ENCODE measurements at places on chromosomes 11 and 22.

DNA sequence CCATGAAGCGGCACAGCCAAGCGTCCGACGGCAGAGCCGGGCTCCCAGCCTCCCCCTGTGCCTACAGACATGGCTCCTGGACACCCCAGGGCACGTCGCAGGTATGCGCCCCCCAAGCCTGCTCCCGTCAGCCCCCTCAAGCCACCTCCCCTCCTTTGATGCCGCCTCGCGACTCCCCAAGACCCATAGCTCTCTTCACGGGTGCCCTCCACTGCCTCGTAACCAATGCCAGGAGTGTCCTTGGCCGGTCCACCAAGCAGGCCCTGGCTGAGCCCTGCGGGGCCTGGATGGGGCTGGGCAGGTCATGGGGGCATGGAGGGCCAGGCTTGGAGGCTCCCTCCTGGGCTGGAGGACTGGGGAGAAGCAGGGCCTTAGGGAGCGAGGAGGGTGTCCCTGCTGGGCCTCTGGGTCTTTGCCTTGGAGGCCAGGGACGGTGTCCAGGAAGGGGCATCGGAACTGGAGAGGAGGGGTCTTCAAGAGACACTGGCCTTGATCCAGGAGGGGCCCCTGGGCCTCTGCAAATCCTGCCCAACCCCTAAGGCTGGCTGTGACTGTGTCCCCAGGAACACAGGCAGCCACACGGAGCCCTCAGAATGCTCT, 9.2 kb downstream of the ANO9 start:
- no peak for DNase-seq

GRCh38 chr11:47161134-47161854, 15.4 kb downstream of the ARFGAP2 start:
- DNase-seq: no peak

DNA sequence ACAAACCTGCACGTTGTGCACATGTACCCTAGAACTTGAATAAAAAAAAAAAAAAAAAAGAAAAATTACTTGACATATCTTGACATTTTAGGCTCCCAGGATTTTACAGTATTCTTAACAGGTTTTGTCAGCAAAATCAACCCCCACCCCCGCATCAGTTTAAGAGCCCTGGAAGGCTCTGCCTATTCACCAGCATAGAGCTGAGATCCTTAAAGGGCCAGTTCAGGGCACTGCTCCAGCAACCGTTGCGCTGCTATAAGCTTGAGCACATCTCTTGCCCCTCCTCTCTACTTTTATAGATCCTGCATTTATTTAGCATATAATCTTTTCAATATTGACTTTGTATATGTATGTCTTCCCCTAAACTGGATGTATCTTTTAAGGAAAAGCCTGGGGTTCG, 697 bp upstream of the PAFAH1B2 start:
- DNase-seq: no peak

DNA sequence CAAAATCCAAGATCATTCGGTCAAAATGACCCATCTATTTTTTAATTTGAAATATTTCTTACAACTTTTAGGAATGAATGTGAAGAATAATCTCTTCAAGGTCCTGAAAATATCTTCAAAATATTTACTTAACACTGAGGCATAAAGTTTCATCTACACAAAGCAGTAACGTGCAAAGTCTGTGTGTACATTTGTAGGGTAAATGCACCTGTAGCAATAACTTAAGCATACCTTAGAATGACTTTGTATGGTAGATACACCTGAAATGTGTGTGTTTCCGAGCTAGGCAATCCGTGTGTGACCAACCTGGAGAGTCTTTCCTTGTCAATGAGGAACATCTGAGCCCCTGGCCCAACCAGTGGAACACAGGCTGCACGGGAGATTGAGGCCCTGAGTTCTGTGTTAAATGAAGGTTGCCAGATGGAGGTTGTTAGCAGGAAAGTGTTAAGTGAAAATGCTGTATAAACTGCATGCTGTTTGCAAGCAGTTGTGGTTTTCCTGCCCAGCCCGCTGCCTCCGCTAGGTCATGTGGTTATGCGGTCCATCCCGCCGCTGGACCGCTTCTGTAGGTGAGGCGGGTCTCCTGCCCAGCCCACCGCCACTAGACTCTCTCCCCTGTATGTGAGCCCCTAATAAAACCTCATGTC, 7.6 kb upstream of the CTR9 start:
- DNase-seq: no peak

GRCh38 chr11:34238533-34238932, 119.3 kb downstream of the ABTB2 start:
- no peak for DNase-seq

DNA sequence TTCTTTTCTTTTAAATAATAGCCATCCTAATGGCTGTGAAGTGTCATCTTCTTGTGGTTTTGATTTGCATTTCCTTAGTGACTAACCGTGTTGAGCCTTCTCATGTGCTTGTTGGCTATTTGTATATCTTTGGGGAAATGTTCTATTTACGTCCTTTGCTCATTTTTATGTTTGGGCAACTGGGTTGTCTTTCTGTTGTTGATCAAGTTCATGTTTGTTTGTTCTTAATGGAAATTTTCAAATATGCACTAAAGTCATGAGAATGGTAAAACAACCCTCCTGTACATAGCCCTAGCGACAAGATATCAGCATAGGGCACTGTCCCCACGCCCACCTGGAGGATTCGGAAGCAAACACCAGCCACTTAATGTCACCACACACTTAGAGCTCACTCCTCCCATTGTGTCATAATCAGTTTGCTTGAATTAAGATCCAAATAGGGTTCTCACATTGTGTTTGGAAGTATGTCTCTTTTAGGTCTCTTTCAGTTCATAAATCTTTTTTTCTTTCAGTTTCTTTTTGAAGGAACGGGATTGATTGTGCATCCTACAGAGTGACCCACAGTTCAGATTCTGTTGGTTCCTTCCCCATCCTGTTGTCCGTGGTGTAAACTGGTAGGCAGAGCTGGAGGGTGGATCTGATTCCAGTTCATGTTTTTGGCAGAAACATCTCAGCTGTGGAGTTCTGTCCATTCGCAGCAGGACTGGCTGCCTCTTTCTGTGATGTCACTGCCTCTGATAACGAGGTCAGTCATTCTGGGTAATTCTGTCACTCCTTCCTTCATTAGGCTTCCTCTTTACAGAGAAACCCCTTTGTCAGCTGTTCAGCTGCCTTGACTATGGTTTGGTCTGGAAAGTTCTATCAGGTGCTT, 26.4 kb upstream of the ADORA2A start:
- no peak for DNase-seq

- no peak for DNase-seq
Measured at GRCh38 chr11:132137981-132138313, 767.5 kb downstream of the NTM start.

DNA sequence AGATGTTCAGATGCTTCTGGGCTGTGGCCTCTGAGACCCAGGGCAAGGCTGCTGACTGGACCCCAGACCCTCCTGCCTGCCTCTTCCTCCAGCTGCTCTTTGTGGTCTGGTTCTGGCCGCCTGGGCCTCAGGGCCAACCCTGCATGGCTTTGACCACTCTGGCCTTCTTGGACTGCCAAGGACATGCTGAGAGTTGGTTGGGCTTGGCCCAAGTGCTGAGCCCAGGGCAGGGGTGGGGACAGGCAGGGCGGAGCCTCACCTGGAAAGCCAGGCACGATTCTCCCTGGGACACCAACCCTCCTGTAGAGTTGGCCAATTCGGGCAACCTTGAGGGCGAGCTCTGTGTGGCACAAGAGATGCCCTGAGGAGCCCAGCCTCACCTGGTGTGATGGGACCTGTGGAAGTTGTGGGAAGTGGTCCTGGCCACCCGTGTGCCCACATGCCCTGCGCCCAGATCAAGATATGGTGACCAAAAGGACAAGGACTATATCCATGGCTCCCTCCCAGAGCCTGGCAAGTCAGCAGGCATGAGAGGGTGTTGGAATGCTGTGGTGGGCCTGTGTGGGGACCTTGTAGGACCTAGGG, 11.6 kb downstream of the TANGO2 start:
- DNase-seq: no peak

- no peak for DNase-seq
Measured at GRCh38 chr11:12686246-12687060, 12.2 kb downstream of the TEAD1 start.

DNA sequence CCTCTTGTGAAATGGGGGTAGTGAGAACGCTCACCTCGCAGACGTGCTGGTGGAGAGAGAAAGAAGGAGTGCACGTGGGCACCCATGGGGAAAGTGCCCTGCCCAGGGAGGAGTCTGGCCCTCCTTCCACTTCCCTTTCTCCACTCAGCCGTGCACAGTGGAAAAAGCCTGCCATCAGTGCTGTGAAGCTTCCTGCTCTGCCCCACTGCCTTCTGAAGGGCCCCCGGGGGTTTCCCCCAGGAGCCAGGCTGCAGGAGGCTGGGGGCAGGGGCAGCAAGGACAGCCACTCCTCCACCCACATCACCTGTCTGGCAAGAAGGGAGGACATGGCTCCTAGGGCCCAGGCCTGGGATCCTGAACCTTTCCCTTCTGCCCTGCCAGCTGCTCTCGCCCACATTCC, 7.6 kb downstream of the TP53I11 start:
- DNase-seq: no peak

DNA sequence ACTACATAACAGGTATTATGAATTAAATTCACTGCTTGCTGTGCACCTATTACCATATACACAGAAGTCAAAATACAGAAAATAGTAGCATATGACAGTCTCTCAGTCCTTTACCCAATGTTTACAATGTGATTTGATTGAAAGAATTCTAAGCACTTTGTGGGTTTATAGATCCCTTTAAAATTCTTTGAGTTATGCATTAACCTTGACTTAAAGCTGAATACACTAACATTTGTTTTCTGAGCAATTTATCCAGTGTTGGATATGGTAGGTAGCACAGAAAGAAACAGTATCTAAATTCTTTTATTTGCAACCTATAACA, 230.8 kb upstream of the DDI1 start:
- DNase-seq: no peak

- no peak for DNase-seq
Measured at GRCh38 chr11:27471589-27472397, 797 bp downstream of the LGR4 start.

GRCh38 chr11:134471716-134472455, 59.8 kb upstream of the B3GAT1 start:
- DNase-seq: peak; percentile 30

- DNase-seq: no peak
Measured at GRCh38 chr22:33599596-33599995, 320.7 kb downstream of the LARGE1 start.

GRCh38 chr22:46730568-46731245, 7.3 kb downstream of the CERK start:
- no peak for DNase-seq

GRCh38 chr11:8531982-8532381, 62.0 kb downstream of the STK33 start:
- no peak for DNase-seq

- DNase-seq: no peak
Measured at GRCh38 chr11:23554002-23554401, 693.7 kb upstream of the CCDC179 start.

- peak; percentile 89 for DNase-seq
Measured at GRCh38 chr11:104164028-104164520, at the start of gene PDGFD. TSS of gene PDGFD (minus strand) at chr11:104164147.

GRCh38 chr11:104771763-104772162, 126.5 kb downstream of the CASP12 start:
- DNase-seq: no peak

DNA sequence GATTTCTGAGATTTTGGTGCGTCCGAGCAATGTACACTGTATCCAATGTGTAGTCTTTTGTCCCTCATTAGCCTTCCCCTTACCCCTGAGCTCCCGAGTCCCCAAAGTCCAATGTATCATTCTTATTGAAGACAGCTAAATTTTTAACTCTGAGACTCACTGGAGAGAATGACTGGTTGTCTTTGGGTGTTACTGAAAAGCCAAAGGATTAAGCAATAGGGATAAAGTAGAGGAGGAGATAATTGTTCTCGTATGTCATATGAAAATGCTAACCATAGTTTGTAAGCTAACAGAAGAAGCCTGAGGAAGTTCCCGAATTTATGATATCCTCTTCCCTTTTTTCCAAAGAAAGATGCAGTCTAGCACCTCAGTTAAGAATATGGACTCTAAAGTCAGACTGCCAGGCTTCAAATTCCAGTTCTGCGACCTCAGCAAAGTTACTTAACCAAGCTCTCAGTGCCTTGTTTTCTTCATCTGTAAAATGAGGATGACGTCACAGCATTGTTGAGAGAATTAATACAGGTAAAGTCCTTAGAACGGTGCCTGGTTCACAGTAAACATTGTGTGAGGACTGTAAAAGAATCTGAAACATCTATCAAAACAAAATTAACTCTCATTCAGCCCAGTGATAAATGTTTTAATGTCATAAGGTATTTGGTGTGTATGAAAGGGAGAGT, 1.6 kb upstream of the MSANTD2 start:
- DNase-seq: no peak

DNA sequence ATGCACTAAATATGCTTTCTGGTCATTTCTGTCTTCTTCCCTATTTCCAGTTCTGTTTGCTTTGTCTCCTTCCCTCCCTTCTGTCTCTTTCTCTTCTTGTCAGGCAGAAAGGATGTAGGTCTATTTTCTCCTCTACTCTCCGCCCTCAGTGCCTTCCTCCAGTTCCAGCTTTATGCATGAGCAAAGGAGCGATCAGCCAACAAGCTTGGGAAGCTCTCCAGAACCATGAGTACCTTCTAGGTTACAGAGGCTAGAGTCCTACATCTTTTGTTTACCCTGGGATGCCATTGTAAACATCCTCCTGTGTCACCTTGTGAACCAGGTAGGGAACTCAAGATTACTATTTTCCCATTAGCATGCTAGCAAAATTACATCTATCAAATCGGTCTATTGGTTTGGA, 7.9 kb upstream of the SPON1 start:
- DNase-seq: no peak

DNA sequence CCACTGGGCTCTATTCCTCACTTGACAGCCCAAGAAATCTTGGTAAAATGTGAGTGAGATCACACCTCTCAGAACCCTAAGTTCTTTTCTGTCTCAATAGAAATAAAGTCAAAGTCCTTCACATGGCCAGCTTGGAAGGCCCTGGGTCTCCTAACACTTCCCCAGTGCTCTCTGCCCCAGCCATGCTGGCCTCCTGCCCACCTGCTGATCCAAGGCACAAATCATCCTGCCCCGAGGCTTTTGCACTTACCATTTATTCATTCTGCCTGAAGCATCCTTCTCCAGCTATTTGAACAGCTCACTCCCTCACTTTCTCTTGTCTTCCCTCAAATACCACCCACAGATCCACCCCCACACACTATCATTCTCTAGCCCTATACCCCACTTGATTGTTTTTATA, 26.4 kb downstream of the ISX start:
- peak; percentile 53 for DNase-seq

GRCh38 chr11:134466156-134466555, 54.1 kb upstream of the B3GAT1 start:
- no peak for DNase-seq
